M059J (cell line): ENCODE measurements at places on chromosomes 11 and 22.
A peak's percentile ranks its signal among the peaks of the same experiment; 100 is the strongest.

DNA sequence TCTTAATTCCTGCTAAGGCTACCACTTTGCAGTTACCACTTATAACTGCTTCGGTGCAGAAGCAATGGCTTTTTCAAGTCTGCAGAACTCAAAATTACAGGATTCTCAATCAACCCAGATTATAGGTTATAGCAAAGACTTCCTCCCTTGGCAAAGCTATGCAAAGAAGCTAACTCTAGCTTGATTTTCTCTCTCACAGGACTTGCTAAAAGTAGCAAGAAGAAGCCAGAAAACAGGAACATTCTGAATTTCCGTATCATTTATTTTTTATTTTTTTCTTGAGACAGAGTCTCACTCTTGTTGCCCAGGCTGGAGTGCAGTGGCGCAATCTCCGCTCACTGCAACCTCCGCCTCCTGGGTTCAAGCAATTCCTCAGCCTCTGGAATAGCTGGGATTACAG lies 10.7 kb upstream of the PLEKHB1 start:
- no peak for DNase-seq

GRCh38 chr11:10443152-10443551 lies 11.9 kb upstream of the AMPD3 start:
- no peak for DNase-seq

DNA sequence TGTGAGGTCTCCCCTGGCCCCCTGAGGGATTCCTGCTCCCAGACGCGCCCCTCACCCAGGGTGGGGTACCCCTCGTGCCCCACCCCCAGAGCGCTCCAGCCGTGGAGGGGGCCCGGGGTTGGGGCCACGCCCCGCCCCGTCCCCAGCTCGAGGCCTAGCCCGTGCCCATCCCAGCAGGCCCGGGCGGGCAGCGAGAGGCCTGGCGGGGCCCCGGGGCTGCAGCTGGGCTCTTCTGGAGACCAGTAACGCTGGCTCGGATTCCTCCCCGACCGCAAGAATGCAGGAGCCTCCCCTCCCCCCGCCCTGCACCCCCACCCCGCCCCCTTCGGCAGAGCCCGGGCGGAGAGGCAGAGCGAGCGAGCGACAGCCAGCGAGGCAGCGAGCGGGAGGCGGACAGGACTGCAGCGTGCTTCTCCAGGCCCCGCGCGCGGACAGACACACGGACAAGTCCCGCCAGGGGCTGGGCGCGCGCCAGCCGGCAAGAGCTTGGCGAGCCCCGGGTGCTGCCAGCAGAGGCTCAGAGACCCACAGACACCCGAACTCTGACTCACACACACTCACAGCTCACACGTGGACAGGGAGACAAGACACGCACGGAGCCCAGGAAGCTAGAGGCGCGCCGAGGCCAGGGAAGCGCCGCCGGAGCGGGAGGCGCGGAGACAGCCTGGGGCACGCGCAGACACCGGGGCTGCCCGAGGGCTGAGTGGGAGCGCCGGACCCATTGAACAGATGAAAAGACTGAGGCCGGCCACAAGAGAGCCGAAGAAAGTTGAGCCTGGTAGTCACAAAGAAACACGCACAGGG lies 15.2 kb downstream of the BCL9L start:
- DNase-seq, result peak; percentile 93

DNA sequence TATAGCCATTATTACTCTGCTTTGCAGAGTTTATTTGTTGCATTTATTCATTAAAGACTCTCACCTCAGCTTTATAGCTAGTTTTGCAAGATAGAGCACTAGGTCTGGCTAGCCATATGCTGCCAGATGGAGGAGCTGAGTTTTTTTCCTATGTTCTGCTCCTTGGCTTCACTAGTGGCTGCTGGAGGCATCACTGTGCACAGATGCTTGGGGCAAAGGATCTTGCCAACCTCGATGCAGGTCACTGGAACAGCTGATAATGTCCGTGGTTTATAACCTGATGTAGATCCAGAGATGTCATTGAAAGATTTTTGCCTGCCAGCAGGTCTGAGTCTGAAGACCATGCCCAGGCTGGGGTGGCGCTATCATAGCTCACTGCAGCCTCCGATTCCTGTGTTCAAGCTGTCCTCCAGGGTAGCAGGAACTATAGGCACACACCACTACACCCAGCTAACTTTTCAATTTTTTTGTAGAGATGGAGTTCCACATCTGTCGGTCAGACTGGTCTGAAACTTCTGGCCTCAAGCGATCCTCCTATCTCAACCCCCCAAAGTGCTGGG lies 63.2 kb downstream of the PACS1 start:
- DNase-seq, result no peak

DNA sequence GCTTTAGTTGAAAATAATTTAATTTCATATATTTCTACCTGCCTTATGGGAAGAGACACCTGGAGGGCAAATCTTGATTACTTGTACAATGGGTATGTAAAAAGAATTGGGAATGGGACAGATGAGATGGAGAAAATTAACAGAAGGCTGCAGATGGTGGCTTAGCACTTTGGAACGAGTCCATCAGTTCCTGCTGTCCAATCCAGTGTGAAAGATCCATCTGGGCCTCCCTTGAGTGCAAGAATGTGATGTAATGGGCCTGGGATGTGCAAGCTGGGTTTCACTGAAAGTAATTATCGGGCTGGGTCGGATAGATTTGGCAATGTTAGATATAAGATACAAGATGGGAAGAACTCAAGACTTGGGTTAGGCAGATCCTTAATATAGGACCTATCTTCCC lies 42.0 kb downstream of the CECR2 start:
- no peak for DNase-seq
